Kidney epithelial cell (primary cell): ENCODE measurements at places on chromosomes 16 and 17.

- DNase-seq: no peak
These were observed 308.6 kb upstream of the ZFHX3 start for GRCh38 chr16:73356401-73357079.

DNA sequence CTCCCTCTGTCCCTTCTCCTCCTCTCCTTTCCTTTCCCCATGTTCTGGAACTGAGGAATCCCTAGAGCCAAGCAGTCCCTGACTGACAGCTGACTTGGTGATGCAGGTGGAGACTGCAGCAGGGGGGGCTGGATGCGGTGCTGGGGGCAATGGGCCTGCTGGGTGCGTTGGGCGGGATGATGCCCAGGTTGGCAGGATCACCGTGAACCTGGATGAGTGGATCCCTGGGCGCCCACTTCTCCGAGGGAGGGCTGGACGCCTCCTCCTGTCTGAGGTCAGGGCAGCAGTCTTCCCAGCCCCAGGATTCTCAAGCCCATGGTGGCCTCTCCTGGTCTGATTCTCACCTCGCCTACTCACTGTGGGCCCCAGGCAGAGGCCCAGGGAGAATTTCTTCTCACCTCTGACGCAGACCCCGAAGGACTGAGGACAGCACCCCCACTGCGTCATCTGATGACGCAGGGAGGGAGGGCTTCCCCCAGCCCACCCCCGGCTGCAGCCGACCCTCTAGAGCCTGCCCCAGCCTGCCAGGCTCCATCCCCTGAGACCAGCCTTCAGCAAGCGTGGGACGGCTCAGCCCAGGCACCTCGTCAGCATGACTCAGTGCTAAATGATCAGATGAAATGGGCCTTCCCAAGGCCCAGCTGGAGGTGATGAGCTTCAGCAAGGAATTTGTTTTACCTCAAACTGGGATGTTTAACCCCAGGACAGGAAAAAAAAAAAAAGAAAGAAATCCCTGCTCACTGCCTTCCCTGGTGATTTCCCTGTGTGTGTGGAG lies 188.0 kb upstream of the TNRC6C start:
- DNase-seq: no peak

GRCh38 chr16:50280932-50281331 lies 14.6 kb downstream of the ADCY7 start:
- no peak for DNase-seq

- DNase-seq: no peak
These were observed 4.9 kb downstream of the HIC1 start for GRCh38 chr17:2059547-2060384.

DNA sequence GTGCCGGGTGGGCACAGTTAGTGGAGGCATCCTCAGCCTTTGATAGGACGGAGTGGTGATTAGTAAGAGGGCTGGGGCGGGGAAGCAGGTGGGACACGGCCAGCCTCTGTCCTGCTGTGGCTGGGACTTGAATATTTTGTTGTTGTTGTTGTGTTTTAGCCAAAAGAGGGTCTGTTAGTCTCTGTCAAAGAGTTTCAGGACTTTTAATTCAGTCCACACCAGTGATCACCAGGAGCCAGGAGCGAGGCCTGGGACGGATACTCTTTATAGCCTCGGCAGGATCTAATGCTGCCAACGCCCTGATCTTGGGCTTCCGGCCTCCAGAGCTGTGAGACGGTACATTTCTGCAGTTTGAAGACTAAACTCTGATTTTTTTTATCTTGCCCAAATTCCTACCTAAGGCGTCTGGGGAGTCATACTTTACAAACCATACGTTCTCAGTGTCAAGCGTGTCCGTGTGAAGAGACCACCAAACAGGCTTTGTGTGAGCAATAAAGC lies 2.9 kb upstream of the RNF213 start:
- no peak for DNase-seq

- DNase-seq: no peak
These were observed 90.6 kb downstream of the DNAH3 start for GRCh38 chr16:21060027-21060510.

- no peak for DNase-seq
These were observed 3.2 kb upstream of the SLC47A2 start for GRCh38 chr17:19719355-19720209.

- DNase-seq: no peak
These were observed 46.0 kb downstream of the KATNIP start for GRCh38 chr16:27595993-27596392.

DNA sequence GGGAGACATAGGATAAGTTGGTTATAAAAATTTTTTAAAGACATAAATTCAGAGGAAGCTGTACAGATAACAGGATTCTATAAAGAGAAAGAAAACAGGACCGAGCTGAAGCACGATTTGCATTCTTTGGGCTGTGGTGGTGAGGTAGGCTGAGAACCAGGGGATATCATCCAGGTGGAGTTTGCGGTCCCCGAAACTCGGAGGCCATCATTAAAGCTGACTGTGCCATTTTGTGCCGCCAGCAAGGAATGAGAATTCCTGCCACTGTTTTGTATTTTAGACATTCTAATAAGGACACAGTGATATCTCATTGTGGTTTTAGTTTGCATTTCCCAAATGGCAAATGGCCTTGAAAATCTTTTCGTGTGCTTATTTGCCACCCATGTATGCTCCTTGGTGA lies 197.9 kb downstream of the IRF8 start:
- DNase-seq: no peak

- no peak for DNase-seq
These were observed 23.3 kb downstream of the TMEM100 start for GRCh38 chr17:55699181-55699860.

DNA sequence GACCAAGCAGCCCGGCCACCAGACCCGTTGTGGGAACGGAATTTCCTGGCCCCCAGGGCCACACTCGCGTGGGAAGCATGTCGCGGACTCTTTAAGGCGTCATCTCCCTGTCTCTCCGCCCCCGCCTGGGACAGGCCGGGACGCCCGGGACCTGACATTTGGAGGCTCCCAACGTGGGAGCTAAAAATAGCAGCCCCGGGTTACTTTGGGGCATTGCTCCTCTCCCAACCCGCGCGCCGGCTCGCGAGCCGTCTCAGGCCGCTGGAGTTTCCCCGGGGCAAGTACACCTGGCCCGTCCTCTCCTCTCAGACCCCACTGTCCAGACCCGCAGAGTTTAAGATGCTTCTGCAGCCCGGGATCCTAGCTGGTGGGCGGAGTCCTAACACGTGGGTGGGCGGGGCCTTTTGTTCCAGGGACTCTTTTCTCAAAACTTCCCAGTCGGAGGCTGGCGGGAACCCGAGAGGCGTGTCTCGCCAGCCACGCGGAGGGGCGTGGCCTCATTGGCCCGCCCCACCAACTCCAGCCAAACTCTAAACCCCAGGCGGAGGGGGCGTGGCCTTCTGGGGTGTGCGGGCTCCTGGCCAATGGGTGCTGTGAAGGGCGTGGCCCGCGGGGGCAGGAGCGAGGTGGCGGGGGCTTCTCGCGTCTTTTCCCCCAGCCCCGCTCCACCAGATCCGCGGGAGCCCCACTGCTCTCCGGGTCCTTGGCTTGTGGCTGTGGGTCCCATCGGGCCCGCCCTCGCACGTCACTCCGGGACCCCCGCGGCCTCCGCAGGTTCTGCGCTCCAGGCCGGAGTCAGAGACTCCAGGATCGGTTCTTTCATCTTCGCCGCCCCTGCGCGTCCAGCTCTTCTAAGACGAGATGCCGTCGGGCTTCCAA lies at the start of gene SLC2A4:
Gene SLC2A4, plus strand, starts transcription at position 645 of the 879 bp plus-strand sequence. Its CDS starts 217 bp downstream, at position 862.
- DNase-seq: peak; percentile 62

GRCh38 chr17:17206913-17207335 lies 791 bp upstream of the PLD6 start:
- DNase-seq: no peak

- DNase-seq: no peak
These were observed 5.1 kb upstream of the EVPL start for GRCh38 chr17:76032073-76032779.

DNA sequence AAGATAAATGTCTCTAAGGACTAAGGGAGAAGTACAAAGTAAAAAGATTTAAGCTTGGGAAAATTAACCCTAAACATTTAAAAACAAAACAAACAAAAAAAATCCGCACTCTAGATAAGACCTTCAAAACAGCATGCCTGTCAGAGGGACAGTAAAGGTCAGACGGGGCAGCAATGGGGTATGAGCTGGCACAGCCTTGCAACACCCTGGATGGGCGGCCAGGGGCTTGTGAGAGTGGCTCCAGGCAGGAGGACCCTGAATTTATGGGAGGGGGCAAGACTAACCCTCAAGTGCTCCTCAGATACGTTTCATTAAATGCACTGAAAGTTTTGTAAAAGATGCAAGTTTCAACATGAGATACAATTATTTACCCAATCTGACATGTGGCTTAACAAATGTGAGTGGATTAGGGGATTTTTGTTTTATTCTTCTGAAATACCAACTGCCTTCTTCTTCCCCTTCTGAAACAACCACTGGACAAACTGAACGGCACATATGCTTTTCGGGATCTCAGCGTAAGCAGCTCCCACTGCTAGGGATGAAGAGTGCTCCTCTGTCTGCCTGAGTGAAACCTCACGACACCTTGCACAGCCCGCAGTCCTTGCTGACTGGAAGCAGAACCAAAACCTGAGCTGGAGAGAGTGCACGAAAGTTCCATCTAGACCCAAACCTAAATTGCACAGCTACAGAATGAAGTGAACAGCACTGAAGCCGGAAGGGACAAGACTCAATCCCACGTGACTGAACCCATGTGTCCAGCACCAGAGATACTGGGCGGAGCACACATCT lies 128.4 kb downstream of the ANKRD11 start:
- no peak for DNase-seq

DNA sequence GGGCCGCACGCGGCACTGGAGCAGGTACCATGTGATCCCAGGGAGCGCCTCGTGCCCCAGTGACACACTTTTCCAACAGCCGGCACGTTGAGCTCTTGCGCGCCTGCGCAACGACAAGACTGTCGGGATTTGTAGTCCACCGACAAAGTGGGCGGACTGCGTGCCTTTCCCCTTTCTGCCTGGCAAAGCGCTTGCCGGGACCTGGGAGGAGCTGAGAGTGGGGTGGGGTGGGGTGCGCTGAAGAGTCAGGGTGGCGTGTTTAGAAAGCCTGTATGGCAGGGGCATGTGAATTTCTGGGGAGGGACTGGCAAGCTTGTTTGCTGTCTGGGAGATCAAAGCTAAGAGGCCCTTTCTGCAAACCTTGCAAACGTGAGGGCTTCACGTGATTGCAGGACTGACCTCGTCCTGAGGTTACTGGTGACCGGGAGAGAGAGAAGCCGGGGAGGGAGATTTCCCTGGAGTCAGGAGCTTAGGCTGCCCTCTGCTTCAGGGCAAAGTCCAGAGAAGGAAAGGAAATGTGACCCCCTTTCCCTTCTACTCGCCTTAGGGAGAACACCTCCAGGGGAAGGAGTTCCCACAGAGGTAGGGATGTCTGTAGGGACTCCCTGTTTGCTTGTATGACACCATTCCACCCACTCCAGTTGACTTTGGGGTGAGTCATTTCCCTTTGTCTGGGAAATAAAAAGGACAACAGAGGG lies 429 bp upstream of the NR1D1 start:
- DNase-seq: peak; percentile 95

DNA sequence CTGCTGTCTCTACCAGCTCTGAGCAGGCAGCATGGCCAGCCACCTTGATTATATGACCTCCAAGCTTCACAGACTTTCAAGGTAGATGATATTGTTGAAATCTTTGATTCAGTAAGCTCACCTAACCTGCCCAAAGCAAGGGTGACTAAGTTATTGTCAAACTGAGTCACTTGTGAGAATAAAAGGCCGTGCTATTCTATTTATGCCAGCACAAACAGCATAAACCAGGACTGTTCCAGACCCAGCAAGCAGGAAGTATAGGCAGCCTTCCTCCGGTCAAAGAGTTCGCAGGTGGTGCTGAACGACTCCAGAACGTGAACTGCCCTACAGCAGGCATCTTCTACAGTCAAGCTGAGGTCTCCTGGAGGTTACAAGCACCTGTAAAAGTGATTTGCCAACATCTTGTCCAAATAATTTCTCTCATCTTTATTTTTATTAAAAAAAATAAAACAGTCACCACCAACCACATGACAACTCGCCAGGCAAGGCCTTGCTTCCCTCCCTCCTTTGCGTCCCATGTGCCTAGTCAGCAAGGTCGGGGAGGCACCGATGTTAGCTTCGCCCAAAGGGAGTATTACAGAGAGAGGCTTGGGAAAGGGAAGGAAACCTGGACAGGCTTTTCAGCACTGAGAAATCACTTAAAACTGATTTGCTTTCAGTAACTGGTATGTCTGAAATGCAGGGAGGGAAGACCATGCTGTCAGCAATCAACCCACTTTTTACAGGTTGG lies 10.8 kb downstream of the ARL2BP start:
- no peak for DNase-seq

GRCh38 chr17:57286399-57287105 lies 30.2 kb downstream of the MSI2 start:
- DNase-seq: no peak

- DNase-seq: no peak
These were observed 287.1 kb upstream of the ASIC2 start for GRCh38 chr17:33580215-33580614.

- no peak for DNase-seq
These were observed 33.9 kb upstream of the PLLP start for GRCh38 chr16:57318240-57318970.

- no peak for DNase-seq
These were observed 233.7 kb downstream of the HS3ST4 start for GRCh38 chr16:25925421-25925820.

DNA sequence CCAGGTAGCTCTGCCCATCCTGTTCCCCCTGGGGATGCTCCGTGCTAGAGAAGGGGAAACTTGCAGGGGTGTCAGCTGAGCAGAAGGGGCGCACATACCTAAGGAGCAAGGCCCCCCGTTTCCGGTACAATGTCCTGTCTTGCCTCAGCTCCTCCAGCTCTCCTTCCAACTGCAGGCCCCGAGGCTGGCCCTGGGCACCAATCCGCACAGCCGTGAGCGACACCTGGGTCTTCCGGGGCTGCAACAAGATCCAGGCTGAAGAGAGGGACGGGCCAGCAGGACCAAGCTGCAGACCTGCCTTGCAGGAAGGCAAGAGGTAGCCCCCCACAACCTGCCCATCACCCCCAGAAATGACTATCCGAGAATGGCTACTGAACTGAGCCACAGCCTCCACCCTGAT lies 102.6 kb downstream of the RMI2 start:
- no peak for DNase-seq

DNA sequence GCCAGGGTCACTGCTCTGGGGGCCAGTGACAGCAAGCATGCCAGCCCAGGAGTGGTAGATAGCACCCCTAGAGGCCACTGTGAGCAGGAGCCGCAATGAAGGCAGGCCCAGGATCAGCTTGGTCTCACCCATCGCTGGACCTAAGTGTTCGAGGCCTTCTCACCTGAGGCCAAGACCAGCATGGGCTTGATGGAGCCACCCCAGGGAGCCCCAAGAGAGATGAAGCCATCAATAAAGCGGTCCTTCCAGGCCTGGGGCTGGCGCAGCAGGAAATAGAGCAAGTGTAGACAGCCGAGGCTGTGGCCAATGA lies 1.8 kb downstream of the LCAT start:
- DNase-seq: no peak

GRCh38 chr16:22355487-22355908 lies 18.9 kb downstream of the CDR2 start:
- no peak for DNase-seq

GRCh38 chr17:58161566-58161965 lies 5.2 kb upstream of the OR4D2 start:
- no peak for DNase-seq

DNA sequence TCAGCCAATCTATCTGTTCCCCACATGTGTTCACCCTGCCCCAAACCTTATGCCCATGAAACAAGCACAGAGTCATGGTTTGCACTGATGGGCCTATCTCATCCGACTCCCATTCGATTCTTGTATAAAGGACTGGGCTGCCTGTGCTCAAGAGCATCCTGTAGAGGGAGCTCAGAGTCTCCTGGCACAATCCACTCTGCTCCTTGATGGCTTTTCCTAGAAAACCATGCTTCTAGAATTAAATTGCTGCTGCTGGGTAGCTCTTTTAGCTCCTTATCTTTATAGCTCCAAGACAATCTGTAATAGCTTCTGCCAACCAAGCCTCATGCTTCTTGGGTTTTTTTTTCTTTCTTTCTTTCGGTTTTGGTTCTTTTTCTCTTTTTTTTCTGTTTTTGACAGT lies 9.7 kb downstream of the ZNF19 start:
- DNase-seq: no peak
